ENCODE measurements at places on chromosomes 13 and 19.

GRCh38 chr19:6773323-6773931 is 919 bp downstream of the VAV1 start:
- no peak for DNase-seq

- no peak for DNase-seq
Measured at GRCh38 chr19:58275564-58275963, 3.2 kb upstream of the ZNF8 start.

DNA sequence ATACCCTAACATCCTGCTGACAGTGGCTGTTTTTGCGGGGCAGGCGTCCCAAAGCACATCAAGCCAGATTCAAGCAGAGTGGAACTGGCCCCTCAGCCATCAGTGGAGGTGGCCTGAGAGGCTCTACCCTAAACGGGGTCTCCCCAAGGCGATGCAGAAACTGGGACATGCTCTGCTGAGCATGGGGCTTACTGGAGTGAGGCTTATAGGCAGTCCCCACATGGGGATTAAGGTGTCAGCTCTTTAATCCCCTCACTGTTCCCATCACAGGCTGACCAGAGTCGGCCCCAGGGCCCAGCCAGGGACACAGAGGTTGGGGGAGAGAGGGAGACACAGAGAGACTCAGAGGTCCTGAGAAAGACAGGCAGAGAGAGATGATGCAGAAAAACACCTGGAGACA is 17.0 kb downstream of the CYP2F1 start:
- no peak for DNase-seq

DNA sequence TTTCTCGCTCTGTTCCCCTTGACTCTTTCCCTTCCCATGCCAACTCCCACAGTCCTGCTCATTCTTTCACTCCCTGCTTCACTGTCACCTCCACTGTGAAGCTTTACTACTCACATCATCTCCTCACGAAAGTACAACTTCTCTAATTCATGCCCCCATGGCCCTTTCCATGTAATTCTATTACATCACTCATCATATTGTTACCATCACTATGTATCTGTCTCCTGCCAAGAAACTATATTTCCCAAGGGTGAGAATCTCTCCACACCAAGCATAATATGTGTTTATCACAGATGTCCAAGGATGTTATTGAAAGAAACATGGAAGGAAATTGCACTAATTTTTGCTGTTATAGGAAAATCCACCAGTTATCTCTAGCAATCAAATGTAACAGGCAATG is 37.2 kb upstream of the LRCH1 start:
- DNase-seq, result no peak

DNA sequence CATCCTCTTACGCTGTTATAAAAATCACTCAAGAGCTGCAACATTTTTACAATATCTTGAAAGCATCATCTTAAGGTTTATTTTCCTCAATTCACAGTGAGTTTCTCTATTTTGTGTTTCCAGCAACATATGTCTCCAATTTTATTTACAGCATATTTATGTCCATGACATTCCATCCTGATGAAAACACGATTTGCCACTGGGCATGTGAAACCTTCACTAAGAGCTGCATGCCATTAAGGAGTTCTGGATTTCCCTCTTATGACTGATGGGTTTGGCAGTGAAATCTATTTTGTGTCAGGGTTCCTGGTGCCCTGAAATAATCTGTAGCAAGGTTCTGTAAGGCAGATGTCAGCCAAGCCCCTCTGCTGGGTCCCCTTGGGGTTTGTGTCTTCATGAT is 527.6 kb upstream of the KLF12 start:
- DNase-seq, result no peak

- DNase-seq, result no peak
Measured at GRCh38 chr13:76024151-76024550, 388.0 kb downstream of the LMO7 start.

- no peak for DNase-seq
Measured at GRCh38 chr13:75372517-75372916, 109.5 kb downstream of the TBC1D4 start.
